ENCODE measurements at places on chromosomes 4 and X.
A peak's percentile ranks its signal among the peaks of the same experiment; 100 is the strongest.

DNA sequence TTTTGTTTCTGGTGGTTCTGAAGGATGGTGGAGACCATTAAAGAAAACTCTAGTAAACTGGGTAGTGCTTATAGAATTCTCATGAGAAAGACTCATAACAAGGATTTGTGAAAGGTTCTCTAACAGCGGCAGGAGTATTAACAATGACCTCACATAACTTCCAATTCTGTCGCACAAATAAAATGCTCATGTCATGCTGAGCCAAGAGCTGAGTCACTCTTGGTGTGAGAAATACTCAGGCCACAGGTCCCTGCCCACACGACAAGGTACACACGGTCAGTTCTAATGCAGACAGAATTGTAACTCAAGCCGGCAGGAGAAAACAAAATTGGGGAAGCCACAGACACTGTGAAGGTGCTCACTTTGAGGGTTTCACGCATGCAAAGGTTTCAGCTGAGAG, 34.4 kb upstream of the C4orf50 start:
- DNase-seq, result no peak

DNA sequence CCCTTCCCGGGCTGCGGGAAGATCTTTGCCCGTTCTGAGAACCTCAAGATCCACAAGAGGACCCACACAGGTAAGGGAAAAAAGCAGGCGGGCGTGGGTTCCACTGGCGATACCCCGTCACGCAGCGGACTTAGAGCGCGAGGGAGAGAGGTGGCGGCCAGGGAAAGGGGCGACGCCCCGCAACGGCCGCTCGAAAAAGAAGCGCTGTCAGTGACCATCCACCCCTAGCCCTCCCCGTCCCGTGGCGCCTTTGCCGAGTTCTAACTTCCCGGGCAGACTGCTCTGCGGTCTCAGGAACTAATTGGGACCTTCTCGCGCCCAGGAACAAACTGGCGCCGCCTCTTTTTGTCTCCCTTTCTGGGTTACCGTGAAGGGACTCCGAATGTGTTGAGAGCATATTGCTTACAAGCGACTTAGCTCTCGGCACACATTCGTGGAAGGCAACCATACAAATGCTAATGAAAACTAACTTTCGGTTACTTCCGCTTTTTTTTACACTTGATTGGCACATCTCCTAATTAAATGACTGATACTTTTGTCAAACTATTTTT, 1.8 kb downstream of the ZIC3 start:
- no peak for DNase-seq

DNA sequence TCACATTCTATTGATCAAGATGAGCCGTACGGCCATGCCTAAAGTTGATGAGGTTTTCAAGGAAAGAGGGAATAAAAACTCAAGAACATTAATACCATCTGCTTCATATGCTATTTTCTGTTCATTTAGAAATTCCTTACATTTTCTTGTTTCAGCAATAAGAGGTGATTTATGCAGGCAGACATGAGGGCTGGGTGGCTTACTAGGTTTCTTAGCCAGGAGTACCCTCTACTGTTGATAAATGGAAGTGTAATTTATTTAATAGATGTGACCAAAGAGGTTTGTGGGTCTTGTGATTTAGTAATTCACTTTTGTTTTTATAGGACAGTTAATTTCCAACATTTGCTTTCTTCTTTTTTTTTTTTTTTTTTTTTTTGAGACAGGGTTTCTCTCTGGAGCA, 6.4 kb upstream of the SMIM9 start:
- no peak for DNase-seq

DNA sequence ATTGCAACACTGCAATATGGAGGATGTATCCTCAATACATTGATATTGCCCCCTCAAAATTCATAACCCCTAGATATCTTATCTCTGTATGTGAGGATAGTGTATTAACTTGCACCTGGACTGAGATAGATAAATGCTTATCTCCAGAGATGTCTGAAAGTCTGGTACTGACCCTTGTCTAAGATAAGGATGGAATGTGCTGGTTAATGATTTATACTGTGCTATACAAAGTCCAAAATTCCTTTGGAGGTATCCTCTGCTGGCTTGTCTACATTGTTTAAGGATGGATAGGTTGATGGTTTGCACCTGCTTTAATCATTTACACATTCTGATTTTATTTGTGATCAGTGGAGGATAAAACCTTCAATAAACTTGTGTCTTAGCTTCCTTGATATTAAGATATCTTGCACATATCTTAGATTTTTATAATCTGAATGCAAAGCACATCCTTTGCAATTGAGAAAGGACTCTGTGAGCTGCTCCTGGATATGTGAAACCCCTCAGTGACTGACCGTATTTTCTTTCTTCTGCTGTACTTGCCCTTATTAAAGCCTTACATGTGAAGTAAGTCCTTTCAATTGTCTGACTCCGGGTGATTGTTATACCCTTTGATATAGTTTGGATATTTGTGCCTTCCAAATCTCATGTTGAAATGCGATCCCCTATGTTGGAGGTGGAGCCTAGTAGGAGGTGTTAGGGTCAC, 430.3 kb upstream of the MAOA start:
- no peak for DNase-seq

- no peak for DNase-seq
Measured at GRCh38 chr4:110442309-110442708, 33.6 kb upstream of the ENPEP start.

- DNase-seq, result no peak
Measured at GRCh38 chrX:9656871-9657270, 108.8 kb downstream of the GPR143 start.

- DNase-seq, result peak; percentile 14
Measured at GRCh38 chrX:20595928-20596575, 329.3 kb upstream of the RPS6KA3 start.
